A673 (cell line): ENCODE measurements at places on chromosomes 4 and X.

GRCh38 chrX:148647651-148648050 is 147.2 kb downstream of the AFF2 start:
- DNase-seq: no peak

- DNase-seq: peak; percentile 59
These were observed 657 bp upstream of the ANKRD50 start for GRCh38 chr4:124713185-124713592.

- DNase-seq: no peak
These were observed 175.0 kb upstream of the UGT8 start for GRCh38 chr4:114423582-114423981.

- DNase-seq: no peak
These were observed 184.9 kb downstream of the NSUN7 start for GRCh38 chr4:40934676-40935075.

DNA sequence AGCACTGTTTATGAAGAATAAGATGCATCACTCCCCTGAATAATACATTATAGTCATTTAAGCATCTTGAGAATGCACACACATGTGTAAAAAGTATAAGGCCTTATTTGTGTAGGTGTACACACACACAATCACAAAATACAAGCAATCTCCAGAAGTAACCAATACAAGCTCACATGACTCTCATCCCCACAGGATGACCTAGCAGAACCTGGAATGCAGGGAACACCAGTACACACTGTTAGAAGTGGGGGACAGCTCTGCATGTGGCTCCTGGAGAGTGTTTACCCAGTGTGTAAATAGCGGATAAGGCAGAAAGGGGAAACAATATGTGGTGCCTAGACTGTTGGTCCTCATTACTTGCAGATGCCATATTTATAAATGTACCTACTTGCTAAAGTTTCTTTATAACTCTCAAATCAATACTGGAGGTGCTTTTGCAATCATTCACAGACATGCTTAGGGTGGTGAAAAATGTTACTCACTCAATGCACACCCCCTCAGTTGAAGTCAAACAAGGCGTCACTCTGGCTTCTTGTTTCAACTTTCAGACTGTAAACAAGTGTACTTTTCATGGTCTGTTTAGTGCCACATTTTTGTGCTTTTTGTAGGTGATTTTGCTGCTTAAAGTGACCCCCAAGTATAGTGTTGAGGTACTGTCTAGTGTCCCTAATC is 73.1 kb downstream of the MAGEB17 start:
- no peak for DNase-seq
